Activated CD4-positive, alpha-beta T cell treated with anti-CD3 and anti-CD28 coated beads, Interleukin-2, amount 10 ng/mL, durations not matched to agents 7 days and 5 days (primary cell): ENCODE measurements at places on chromosomes 4 and X. TPM values are rescaled to one million over a fixed set of nuclear protein-coding genes. Genes with fewer than 3 reads are reported as not detected.

GRCh38 chr4:168220893-168221292 lies 97.7 kb downstream of the DDX60 start:
- no peak for DNase-seq

GRCh38 chr4:87654487-87655044 lies 4.5 kb downstream of the DMP1 start:
- no peak for DNase-seq

GRCh38 chr4:55125763-55126541 lies 557 bp upstream of the KDR start:
- no peak for DNase-seq

The DIPK2B gene
- total RNA-seq = not detected

- DNase-seq = no peak
Observed at GRCh38 chr4:109497511-109497910, 62.5 kb upstream of the MCUB start.

DNA sequence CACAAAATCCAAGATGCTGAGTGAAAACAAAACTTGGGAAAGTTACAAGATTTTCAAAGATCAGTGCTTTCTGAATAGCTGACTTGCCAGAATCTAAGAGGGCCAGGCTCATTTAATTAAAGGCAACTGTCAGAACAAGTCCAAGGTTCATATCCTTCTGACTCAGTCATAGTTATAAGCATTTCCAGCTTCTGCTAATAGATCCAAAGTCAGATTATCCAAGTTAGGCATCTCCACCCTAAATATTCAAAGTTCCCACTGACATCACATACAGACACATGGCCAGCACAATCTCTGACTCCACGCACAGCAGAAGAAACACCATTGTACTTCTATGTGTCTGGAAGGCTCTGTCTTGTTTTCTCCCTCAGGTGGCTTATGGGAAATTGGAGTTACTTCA lies 41.8 kb downstream of the GASK1B start:
- DNase-seq = no peak

DNA sequence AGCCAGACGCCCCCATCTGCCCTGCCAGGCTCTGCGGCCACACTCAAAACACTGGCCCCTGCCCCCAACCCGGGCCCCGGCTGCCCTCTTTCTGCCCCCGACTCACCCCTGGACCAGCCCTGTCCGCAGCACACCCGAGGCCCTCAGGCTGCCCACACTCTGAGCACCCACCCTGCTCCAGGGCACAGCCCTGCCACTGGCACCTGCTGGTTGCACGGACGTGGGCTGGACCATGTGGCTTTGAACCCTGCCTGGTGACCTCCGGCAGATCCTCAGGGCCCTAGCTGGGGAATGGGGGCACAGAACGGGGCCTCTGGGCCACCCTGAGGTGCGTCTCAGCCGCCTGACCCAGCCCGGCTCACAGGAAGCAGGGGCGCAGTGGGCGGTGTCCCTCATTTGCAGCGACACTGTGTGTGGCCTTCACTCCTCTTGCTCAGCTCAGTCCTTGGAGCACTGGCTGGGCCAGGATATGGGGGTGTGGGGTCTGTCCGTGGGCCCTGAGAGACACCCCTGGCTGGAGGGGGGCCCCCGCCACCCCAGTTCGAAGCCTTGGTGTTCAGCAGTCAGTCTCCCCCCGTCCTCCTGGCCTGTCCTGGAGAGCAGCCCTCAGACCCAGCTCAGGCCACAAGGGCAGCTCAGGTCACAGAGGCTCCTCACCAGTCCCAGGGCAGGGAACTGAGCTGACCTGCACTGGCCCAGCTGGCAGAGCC lies 73.2 kb downstream of the FAM53A start:
- DNase-seq = no peak

The NKX1-1 gene
- total RNA-seq = not detected

The SORCS2 gene
- not detected for total RNA-seq

GRCh38 chr4:41857226-41857641 lies 78.0 kb upstream of the TMEM33 start:
- no peak for DNase-seq

The CXXC4 gene
- not detected for total RNA-seq

DNA sequence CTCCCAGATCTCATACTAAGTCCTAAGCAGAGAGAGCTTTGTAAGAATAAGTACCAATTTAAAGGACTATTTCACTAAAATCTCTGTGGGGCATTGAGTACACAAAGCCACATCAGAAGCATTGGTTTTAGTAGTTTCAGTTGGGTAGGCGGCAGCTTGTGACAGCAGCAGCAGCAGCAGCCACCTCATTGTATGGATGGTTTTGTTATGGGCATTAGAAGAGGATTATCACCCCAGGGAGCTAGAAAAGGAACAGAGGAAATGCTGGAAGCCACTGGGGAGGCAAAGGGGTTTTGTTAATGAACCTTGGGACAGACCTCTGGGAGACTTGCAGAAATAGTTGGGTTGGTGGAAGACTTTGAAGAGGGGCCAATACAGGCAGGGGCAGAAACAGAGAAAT lies 93.9 kb upstream of the FRMPD3 start:
- DNase-seq = no peak

DNA sequence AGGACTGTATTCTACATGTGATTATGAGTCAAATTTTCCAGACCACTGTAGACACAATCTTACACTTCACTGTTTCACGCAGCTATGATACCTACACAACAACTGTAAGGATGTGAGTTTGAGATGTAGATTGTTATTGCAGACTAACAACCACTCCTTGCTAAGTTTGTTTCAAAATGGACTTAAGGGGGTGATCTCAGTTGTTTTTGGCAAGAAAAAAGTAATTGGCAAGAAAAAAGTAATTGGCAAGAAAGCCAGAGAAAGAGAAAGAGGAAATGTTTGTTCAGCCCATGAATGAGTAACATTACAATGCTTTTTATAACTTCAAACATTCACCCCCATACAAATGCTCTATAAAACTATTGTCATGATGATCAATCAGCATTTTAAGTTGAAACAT lies 466.4 kb downstream of the DMD start:
- DNase-seq = no peak

- no peak for DNase-seq
Observed at GRCh38 chr4:77593101-77593500, 12.5 kb upstream of the CXCL13 start.

The SPANXB1 gene
- total RNA-seq = not detected

DNA sequence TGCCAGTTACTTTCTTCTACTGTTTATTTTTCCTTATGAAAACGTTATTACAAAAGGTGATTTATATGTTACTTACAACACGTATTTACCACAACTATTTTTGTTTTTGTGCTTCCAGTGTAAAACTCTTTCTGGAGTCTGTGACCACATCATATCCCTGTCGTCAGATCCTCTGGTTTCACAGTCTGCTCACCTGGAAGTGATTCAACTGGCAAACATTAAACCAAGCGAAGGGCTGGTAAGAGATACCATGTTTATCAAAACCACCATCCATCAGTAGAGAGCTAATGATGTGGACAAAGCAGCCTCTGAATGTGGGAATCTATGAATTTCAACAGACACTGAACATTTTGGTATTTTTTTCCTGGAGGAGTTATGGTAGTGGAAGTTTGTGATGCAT lies 116.1 kb downstream of the CNKSR2 start:
- DNase-seq = no peak

DNA sequence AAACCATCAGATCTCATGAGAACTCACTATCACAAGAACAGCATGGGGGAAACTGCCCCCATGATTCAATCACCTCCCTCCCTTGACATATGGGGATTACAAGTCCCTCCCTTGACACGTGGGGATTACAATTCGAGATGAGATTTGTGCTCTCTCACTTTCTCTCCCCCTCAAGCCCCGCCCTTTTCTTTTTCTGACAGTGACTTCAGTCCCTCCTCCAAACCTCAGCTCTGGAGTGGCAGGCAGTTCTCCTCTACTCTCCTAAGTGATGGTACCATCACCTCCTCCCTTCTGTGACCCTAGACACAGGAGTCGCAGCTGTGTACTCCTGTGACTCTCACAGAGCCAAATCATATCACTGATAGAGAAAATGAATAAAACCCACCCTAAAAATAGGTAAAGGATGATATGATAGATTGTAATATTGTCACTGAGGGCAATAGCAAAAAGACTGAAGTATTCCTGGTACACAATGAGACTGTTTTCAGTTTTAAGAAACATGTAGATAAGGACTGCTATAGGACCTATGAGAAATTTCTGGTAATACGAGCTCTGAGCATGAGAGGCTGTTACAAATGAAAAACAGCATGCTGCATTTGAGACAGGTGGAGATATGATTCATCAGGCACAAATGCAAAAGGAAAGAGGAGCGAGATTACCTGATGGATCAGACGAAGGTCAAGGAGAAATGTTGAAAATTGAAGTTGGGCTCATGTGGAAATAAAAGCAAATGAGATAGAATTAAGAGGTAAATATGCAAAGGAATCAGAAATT lies 101.2 kb upstream of the CBLL2 start:
- DNase-seq = no peak

The CLDN22 gene
- total RNA-seq = not detected

The F11 gene
- not detected for total RNA-seq

DNA sequence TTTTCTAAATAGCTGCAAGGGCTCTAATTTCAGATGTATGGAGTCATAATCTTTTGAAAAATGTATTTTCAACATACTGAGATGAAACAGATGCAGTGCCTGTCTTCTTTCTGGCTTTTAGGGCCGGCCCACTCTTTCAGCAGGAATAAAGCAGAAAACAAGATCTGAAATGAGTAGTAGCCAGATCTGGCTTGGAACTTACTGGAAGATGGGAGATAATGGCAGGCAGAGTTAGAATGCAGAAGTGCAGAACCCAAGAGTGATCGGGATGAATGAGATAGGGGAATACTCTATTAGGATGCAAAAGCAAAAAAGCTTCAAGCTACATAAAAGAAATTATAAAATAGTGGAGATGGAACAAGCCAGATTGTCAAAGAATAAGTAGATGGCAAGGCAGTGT lies 1.4 kb upstream of the FAM120C start:
- no peak for DNase-seq

GRCh38 chrX:26597981-26598380 lies 382.0 kb downstream of the MAGEB5 start:
- no peak for DNase-seq

The DNAAF6 gene
- total RNA-seq = not detected

The GLRA3 gene
- total RNA-seq = not detected

DNA sequence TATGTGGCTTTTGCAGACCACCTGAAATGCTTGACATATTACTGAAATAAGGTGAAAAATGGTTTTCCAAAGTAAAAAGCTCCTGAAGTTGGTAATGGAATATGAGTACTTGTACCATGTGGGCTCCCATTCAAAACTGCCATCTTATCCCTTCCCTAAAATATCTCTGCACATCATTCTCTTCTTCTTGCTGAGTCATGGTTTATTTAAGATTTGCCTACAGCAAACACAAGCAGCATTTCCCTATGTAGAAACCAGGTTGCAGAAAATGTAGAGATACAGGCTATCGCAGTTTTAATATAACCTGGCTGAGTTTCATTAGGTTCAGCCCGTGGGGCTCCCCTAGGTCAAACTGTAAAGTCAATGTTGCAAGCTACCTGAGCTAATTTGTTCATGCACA lies 270.1 kb downstream of the NLGN4X start:
- no peak for DNase-seq

DNA sequence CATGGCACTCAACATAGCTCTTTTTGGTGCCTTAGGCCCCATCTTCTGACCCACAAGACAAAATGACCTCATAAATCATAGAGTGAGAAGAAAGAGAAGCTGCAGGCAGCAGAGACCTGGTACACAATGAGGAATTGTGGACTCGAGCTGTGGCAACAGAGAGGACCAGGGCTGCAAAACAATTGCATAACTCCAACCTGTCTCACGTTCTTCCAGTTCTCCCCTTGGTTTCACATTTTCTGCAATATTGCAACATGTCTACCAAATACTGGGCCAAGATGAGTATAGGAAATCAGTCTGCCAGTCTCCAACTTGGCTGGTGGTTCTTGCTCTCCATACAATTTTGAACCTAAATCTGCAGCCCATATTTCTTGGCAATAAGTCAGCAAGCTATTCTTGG lies 105.3 kb downstream of the KDR start:
- no peak for DNase-seq

- DNase-seq = no peak
Observed at GRCh38 chr4:56540826-56541225, 35.2 kb downstream of the ARL9 start.

The TRIML2 gene
- not detected for total RNA-seq

The PRKX gene
- total RNA-seq = 62.7 TPM

The DAPP1 gene
- 39.5 TPM for total RNA-seq

- DNase-seq = no peak
Observed at GRCh38 chr4:1983053-1983845, 25.5 kb downstream of the NELFA start.
